ENCODE measurements at places on chromosomes 7 and 10. TPM values are rescaled to one million over a fixed set of nuclear protein-coding genes. Genes with fewer than 3 reads are reported as not detected.

ZNF282 gene
- 23.6 TPM for total RNA-seq

PRPS1L1 gene
- not detected for total RNA-seq

NPSR1 gene
- not detected for total RNA-seq

FGFR2 gene
- not detected for total RNA-seq

OGDHL gene
- 0.10 TPM for total RNA-seq

NRCAM gene
- total RNA-seq = 0.73 TPM

RELN gene
- total RNA-seq = 0.24 TPM

STN1 gene
- 13.5 TPM for total RNA-seq

CACNB2 gene
- not detected for total RNA-seq

NUTM2E gene
- 0.11 TPM for total RNA-seq

CDH23 gene
- total RNA-seq = not detected

LRGUK gene
- 0.10 TPM for total RNA-seq

FAM237B gene
- total RNA-seq = not detected

JCAD gene
- 32.5 TPM for total RNA-seq

XRCC2 gene
- total RNA-seq = 4.5 TPM

PTPRZ1 gene
- total RNA-seq = 0.13 TPM

TRIM74 gene
- total RNA-seq = not detected

HMX3 gene
- total RNA-seq = not detected

METTL27 gene
- total RNA-seq = 6.5 TPM

SMIM30 gene
- 56.6 TPM for total RNA-seq

CAV1 gene
- 1,248 TPM for total RNA-seq

STEAP2 gene
- total RNA-seq = 12.8 TPM

AFAP1L2 gene
- 0.06 TPM for total RNA-seq

AKR1C3 gene
- total RNA-seq = 0.50 TPM

GJD4 gene
- not detected for total RNA-seq

RSPH10B gene
- not detected for total RNA-seq

SPDYE8 gene
- not detected for total RNA-seq

TUBAL3 gene
- total RNA-seq = not detected

SLC39A12 gene
- not detected for total RNA-seq

ENKUR gene
- total RNA-seq = 0.30 TPM

OR9A2 gene
- not detected for total RNA-seq

OPN4 gene
- total RNA-seq = not detected

CNPY1 gene
- total RNA-seq = not detected

NSUN6 gene
- 5.3 TPM for total RNA-seq

JAKMIP3 gene
- total RNA-seq = 0.13 TPM

PCLO gene
- total RNA-seq = 0.57 TPM

PRKCQ gene
- total RNA-seq = not detected

MACROH2A2 gene
- total RNA-seq = 1.1 TPM

MUC12 gene
- total RNA-seq = 1.7 TPM

AKR1C8 gene
- not detected for total RNA-seq

TMEM106B gene
- total RNA-seq = 41.0 TPM

GPRIN2 gene
- not detected for total RNA-seq

FAM13C gene
- not detected for total RNA-seq

TMEM213 gene
- total RNA-seq = not detected

FAM180A gene
- 5.0 TPM for total RNA-seq

ADRA2A gene
- not detected for total RNA-seq

CPEB3 gene
- 1.2 TPM for total RNA-seq

TFR2 gene
- total RNA-seq = 0.36 TPM

DIP2C gene
- 24.6 TPM for total RNA-seq

TLL2 gene
- 0.30 TPM for total RNA-seq

GPR85 gene
- total RNA-seq = 2.0 TPM

GIMAP8 gene
- total RNA-seq = not detected

TMEM140 gene
- total RNA-seq = 1.8 TPM

PTPRN2 gene
- total RNA-seq = 0.15 TPM

ANXA8L1 gene
- not detected for total RNA-seq

SLC26A5 gene
- total RNA-seq = not detected

GHRHR gene
- not detected for total RNA-seq

ANKRD7 gene
- total RNA-seq = not detected

MYL7 gene
- total RNA-seq = not detected

All from HFFc6 (cell line).